NCI-H146 (cell line): ENCODE measurements at places on chromosomes 7 and 10.

- no peak for DNase-seq
These were observed 12.9 kb upstream of the CRYGN start for GRCh38 chr7:151452680-151453325.

- DNase-seq: no peak
These were observed 132.4 kb downstream of the SORCS1 start for GRCh38 chr10:107031931-107032699.

DNA sequence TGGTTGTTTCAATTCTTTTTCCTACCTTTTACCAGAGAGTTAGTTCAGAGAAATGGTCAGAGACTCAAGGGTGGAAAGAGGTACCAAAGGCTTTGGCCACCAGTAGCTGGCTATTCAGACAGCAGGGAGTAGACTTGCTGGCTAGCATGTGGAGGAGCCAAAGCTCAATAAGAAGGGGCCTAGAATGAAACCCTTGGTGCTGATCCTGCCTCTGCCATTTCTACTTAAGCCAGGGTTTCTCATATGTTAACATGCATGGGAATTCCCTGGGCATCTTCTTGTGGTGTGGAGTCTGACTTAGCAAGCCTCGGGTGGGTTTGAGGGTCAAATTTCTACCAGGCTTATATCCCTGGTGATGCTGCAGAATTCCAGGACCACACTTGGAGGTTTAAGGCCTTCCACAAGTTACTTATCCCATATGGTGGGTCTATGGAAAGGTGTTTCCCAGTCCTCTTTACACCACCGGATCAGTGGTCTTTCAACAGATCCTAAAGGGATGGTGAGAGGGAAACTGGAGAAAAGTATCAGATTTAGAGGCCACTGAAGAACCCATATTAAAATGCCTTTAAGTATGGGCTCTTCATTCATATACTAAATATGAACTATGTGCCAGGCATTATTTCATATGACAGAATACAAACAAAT, 3.2 kb downstream of the IL6 start:
- DNase-seq: no peak

DNA sequence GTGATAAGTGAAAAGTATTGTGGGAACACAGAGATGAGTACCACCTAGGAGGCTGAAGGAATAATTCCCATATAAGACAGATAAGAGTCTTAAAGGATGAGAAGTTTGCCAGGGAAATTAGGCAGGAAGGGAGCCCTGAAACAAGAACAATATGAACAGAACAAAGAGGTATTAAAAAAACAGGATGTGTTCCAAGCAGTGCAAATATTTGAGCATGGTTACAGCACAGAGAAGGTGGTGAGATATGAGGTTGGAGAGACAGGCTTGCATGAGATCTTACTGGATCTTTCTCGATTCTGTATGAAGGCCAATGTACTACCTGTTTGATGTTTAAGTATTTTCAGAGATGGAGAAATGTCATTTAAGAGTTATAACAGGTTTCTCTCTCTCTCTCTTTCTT, 20.3 kb downstream of the TAC1 start:
- DNase-seq: no peak

- DNase-seq: no peak
These were observed 220.9 kb downstream of the C7orf25 start for GRCh38 chr7:42690794-42691639.

GRCh38 chr7:155995183-155995612, 182.9 kb upstream of the SHH start:
- DNase-seq: no peak

DNA sequence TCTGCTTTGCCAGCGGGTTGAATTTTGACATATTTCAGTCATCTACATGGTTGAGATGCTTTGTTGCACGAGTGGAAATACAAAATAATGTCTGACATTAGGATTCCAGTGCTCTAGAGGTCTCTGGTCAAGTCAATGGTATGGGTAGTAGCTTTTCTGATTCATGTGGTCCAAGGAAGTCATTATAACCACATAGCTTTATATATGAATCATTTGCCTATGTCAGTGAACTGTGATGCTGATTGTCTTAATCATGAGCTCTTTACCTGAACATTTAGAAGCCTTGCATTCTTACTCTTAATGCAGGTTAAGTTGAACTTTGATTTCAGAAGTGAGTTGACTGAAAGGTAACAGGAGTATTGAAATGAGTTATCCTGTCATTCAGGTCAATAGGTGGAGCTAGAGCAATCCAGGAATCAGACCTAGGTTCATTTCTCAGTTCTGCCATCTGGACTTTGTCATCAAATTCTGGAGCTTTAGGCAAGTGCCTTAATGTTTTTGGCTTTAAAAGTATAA, 3.3 kb downstream of the MAPK8 start:
- DNase-seq: no peak

DNA sequence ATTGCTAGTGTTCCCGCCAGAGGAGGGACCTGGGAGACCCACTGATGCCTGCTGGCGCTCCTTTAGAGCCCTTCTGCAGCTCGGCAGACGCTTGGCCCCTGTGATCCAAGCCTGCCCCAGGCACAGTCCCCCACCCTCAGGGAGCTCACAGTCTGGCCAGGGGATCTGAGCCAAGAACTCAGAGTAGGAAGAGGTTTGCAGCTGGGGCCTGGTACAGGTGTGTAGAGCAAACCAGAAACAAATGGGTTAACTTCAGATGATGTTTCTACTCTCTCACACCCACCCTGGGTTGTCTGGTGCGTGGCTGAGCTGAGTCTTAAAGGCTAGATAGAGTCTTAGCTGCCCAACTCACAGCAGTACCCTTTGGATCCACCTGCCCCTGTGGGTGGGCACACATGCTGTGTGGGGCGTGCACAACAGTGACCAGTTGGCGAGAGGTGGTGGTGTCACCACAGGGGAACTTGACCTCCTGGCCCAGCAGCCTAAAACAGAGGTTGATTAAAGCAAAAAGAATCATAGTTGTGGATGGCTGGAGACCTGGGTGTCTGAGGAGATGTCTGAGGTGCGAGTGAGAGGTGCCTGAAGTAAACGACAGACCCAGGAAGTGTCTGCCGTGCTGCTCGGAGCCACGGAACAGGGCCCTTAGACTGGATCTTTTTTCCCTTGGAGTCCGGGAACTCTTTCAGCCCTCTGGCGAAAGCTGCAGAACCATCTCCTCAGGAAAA, 31.2 kb upstream of the SRGN start:
- DNase-seq: no peak

- no peak for DNase-seq
These were observed 14.1 kb downstream of the CCAR1 start for GRCh38 chr10:68735119-68735518.

DNA sequence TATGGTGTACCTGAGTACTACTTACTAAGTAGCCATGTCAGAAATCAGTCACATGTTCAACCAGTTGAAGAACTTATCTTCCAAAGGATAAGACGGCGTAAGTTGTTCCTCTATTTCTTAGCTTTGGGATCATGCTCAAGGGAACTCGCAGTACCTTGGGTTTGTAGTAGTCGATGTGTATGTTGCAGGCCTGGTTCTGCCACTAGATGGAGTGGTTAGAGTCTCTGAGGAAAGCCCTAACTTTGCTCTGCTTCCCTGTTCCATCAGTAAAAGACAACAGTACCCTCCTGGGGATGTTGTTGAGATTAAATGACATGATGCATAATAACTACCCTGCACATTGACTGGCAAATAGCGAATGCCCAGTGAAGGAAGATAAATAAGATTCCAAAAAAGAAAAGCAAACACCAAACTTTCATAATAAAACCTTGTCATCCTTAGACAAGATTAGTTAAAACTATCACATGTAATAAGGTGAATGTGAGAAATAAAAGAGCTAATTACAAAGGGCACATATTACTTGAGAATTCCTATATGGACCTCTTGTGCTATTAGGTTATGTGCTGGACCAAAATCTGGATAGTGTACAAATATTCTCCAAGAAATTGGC, 165.9 kb downstream of the ABCA13 start:
- peak; percentile 1 for DNase-seq

DNA sequence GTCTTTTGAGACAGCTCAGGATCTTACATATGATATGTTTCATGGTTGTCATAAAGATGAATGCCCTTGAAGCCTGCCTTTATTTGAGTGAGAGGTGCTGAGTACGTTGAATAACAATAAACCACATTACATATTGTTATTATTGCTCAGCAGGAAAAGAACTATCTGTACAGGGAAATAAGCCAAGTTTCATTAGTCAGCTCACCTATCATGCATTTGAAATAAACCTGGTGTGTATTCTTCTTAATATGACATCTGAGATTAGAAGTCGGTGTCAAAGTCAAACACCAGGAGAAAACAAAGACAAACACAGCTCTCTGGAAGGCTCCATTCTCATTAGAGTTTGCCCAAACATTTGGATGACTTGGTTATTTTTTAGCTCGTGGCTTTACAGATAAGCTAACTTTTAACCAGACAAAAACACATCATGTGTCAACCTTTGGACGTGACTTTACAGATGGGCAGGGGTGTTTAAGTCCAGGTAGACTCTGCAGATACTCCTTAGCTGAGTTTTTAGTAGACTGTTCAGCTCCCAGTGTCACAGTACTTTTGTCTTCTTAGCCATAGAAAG, 71.2 kb upstream of the AOAH start:
- no peak for DNase-seq

DNA sequence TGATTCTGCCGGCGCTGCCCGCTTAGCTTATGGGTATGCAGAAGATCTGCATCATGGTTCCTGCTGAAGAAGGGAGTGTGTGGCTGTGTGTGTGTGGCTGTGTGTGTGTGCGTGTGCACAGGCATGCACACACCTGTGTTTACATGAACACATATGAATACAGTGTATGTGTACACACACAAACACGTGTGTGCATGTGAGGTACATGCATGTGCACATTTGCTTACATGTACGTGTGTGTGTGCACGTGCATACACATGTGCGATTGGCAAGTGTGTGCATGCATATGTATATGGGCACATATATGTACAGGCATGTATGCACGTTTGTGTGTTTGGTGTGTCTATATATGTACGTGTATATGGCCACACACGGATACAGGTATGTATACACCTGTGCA, 16.4 kb upstream of the FAM20C start:
- no peak for DNase-seq

DNA sequence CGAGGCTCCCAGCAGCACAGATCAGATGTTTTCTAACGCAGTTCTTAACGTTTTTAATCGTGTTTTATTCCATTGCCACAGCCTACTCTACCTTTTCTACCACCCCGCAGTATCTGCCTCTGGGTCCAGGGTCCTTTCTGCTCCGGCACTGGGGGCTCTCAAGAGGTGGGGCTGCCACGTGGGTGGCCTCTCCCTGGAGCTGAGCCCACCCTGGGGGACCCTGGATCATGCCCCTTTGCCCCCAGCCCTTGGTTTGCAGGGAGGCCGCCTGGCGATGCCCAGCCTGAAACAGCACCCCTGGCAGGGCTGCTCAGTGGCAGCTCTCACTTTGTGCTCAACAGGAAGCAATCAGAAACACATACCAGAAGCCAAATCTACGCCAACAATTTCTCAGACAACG, 25.3 kb downstream of the PDIA4 start:
- DNase-seq: no peak

GRCh38 chr7:116145245-116145852, 65.0 kb upstream of the TES start:
- DNase-seq: no peak

GRCh38 chr7:123538189-123538714, 3.9 kb upstream of the IQUB start:
- no peak for DNase-seq

- no peak for DNase-seq
These were observed 76.9 kb upstream of the STEAP1B start for GRCh38 chr7:22576612-22577469.

GRCh38 chr7:94338921-94339371, 55.7 kb upstream of the COL1A2 start:
- no peak for DNase-seq

DNA sequence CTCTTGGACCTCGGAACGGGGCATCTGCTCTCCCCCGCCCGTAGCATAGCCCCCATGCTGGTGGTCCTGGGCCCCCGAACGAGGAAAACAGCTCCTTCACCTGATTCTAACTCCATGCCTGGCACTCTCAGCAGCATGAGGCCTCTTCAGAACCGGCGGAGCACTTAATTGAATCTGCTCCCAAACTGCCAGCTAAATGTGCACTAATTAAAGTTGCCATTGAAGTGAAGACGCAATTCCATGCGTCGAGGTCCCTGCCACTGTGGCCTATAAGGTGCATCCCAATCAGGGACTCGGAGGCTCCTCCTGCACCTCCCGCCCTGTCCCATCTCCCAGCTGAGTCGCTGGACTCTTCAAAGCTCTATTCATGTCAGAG, 41.3 kb upstream of the ADGRA1 start:
- DNase-seq: no peak

GRCh38 chr10:61918140-61918539, 16.6 kb downstream of the ARID5B start:
- DNase-seq: no peak

DNA sequence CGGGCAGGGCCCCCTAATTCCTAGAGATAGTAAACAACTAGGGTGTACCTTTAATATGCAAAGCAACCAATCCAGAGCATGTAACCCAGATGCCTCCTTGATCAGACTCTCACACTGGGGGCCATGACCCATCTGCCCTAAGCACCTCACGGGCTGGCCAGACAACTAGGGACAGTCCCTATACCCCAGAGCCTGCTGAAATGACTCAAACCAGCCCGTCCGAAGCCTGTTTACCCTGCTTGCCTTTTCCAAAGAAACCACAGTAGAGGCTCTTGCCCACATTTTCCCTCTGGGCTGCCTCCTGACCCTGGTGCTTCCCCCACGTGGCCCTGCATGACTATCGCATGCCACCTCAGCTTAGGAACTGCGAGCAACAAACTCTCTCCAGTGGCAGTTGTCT, 46.2 kb downstream of the RGS10 start:
- no peak for DNase-seq

DNA sequence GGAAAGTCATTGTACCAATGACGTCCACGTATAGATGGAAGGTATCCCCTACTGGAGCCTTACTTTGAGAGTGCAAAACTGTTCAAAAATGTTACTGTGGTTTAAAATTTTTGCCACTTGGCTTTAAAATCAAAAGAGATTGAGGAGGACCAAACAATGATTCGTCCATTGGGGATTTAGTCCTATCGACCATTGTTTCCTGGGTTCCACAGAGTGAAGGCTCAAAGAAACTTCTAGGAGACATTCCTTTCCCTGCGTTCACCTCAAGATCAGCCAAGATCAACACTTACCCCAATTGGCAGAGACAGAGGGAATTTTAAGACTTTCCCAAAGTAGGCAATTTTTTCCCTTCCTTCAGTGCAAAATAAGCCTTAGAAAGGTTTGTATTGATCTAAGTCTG, 152.3 kb downstream of the NEBL start:
- no peak for DNase-seq

DNA sequence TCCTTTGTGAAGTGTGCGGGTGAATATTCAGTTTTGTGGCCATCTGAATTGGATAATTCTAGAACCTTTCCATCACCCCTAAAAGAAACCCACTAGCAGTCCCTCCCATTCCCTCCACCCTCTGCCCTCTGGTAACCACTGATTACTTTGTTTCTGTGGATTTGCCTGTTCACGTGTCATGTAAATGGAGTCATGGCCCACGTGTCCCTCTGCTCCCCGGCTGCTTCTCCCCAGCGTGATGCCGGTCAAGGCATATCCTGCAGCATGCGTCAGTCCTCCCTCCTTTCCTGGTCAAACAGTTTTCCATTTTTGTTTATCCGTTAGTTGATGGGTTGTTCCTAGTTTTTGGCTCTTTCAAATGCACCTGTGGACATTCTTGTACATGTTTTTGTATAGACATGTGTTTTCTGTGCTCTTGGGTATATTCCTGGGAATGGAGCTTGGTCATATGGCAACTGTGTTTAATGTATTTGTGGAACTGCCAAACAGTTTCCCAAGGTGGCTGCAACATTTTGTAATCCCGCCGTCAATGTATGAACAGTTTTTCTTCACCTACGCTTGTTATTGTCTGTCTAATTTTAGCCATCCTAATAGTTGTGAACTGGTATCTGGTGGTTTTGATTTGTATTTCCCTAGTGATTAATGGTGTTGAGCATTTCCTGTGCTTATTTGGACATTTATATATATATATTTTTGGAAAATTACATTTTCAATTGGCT, 22.4 kb downstream of the PPP2R2D start:
- DNase-seq: no peak
